H9 (cell line): ENCODE measurements at places on chromosomes 3 and 15. TPM values are rescaled to one million over a fixed set of nuclear protein-coding genes. Genes with fewer than 3 reads are reported as not detected.

Gene SCAANT1
- not detected in 2 replicates for total RNA-seq

Gene GOLGA6B
- total RNA-seq = 0.33 and 0.75 TPM in 2 replicates

Gene TMED3
- total RNA-seq = 44.3 and 46.4 TPM in 2 replicates

Gene PDZRN3
- 5.5 and 5.9 TPM in 2 replicates for total RNA-seq

Gene SLC12A8
- 8.2 and 9.1 TPM in 2 replicates for total RNA-seq

Gene LRRIQ4
- 0.26 TPM in 1 of 2 replicates, not detected in the other for total RNA-seq

- DNase-seq = no peak
Measured at GRCh38 chr3:56932866-56933265, 127.6 kb upstream of the SPATA12 start.

- DNase-seq = peak; percentile 56
Measured at GRCh38 chr15:85618956-85619491, 175.7 kb downstream of the KLHL25 start.

GRCh38 chr3:42019953-42020260 lies 58.0 kb upstream of the ULK4 start:
- no peak for DNase-seq

DNA sequence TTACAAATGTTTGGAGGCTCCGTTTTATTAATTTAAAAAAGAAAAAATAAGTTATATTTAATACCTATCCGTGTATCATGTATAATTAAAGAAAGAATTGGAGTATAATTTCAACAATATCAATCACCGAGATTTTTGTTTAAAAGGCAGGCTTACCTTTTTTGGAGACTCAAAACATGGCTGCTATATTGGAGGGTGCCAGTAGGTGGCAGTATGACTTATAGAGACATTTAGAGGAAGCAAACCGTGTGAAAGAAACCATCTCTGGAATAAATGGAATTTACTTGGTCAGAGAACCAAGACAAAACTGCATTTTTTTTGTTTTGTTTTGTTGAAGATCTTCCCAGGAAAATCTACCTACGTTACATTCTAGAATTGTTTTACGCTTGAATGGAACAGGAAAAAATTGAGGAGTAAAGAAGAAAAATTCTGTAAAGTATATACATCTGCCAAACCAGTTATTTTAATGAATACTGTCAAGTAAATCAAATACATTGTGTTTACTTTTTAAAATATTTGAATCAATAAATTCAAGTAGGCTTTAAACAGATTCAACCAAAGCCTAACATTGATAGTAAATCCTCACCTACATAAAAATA lies 802.6 kb upstream of the ALCAM start:
- DNase-seq = peak; percentile 28

DNA sequence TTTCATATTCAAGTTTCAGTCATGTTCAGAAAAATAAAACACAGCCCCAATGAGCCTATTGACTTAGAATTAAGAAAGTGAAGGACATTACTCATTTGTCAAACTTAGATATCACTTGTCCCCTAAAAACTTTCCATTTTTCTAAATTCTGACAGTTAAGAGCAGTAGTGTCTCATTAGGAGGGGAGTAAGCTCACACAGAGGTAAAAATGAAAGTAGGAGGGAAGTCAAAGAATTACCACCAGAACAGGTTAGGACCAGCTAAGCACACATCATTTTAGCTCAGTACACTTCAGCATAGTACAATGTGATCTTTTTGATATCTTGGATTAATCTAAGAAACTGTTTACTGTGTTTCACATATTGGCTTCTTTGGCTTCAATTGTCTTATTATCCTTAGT lies 64.3 kb downstream of the OSTN start:
- DNase-seq = no peak

DNA sequence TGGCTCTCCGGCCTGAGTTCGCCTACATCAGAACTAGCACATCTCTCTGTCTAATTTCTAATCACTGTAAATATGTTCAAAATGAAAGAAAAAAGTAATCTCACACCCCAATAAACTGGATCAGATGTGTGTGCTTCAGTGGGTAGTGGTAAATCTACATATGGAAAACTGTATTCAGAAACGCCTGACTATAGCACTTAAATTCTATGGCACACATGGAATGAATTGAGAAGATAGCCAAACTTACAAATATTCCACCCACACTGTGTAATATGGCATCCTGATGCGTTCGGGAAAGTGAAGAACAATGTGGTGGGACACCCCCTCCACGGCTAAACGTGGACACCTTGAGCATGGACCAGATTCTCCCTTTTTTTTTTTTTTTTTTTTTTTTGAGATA lies 40.6 kb upstream of the BOC start:
- no peak for DNase-seq

- DNase-seq = peak; percentile 47
Measured at GRCh38 chr3:72329354-72329753, 518.9 kb downstream of the SHQ1 start.

- DNase-seq = no peak
Measured at GRCh38 chr3:32303977-32304881, 65.7 kb downstream of the CMTM8 start.

GRCh38 chr3:192812743-192813383 lies 85.5 kb upstream of the FGF12 start:
- no peak for DNase-seq
